NCI-H1930 (cell line): ENCODE measurements at places on chromosomes 5 and 9.

- DNase-seq = no peak
These were observed 518.7 kb downstream of the LRRC70 start for GRCh38 chr5:63097286-63097685.

DNA sequence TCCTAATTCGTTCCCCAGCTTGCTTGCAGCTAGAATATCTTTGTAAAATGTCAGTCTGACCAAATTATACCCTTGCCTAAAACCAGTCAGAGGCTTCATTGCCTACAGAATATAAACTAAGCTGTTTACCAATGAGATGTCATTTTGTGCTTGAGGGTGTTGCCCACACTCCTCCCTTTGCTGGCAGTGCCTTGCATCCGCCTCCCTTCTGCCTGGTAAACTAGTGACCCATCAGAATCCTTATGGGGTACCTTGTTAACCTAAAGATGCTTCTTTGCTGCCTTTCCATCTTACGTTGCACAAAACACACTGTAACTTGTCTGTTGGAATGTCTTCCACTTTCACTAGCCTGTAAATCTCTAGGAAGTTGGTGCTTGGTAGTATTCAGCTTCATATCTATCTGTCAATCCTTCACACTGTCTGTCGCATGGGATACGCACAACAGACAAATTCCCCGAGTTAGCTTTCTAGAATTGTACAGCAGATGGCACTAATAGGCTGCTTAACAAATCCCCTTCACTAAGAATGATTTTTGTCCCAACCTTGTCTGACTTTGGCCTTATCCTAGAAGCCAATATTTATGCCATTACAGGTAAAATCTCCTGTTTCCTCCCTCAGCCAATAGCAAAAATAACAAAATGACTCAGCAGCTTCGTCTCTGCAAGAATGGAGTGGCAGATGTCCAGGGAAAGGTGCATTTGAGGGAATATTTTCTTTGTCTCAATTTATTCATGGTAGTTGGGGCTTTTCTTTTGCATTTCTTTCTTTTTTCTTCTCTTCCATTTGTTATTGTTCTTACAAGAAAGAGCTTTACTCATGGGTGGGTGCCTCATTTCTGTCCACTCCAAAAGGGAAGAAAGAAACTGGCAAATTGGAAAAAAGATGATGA lies 3.0 kb downstream of the NUDT2 start:
- DNase-seq = no peak

- no peak for DNase-seq
These were observed 26.4 kb upstream of the TTC39B start for GRCh38 chr9:15333376-15333881.

DNA sequence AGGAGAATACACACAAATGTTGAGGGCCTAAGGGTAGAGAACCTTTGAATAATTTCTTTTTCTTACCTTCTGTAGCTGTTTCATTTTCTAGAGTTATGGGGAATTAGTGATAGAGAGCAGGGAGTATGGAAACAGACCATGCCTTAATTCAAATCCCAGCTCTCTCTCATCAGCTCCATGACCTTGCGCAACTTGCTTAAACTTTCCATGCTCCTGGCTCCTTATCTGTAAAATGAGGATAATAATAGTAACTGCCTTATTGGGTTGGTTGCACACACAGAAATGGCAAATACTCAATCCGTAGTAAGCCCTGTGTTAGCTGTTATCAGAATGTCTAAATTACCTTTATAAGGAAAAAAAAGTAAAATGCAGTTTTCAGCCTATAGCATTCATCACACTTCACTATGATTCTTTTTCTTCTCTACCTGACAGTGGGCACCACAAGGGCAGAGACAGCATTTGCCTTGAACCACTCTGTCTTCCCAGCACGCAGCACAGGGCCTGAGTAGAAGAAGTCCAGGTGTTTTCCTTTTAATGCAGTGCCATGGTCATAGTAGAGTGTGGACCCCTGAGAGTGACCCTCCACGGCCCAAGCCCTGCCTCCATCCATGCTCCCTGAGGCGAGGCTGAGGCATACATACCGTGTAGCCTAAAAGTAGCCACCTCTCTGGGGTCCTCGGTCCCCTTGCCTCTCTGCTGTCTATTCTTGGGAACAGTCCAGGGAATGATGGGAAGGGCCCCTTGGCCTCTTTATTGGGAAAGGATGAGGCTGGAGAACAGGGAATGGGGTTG lies 17.4 kb downstream of the C5orf15 start:
- no peak for DNase-seq

GRCh38 chr9:109802491-109802890 lies 22.5 kb downstream of the PALM2AKAP2 start:
- DNase-seq = no peak

GRCh38 chr5:850511-851006 lies at the start of gene ZDHHC11:
TSS of gene ZDHHC11 (minus strand) at chr5:850986. CDS start at chr5:850602, 384 bp downstream.
- DNase-seq = no peak

GRCh38 chr9:3968891-3969290 lies 331.0 kb downstream of the GLIS3 start:
- DNase-seq = no peak

GRCh38 chr5:150589862-150590601 lies 50.4 kb upstream of the SYNPO start:
- no peak for DNase-seq

DNA sequence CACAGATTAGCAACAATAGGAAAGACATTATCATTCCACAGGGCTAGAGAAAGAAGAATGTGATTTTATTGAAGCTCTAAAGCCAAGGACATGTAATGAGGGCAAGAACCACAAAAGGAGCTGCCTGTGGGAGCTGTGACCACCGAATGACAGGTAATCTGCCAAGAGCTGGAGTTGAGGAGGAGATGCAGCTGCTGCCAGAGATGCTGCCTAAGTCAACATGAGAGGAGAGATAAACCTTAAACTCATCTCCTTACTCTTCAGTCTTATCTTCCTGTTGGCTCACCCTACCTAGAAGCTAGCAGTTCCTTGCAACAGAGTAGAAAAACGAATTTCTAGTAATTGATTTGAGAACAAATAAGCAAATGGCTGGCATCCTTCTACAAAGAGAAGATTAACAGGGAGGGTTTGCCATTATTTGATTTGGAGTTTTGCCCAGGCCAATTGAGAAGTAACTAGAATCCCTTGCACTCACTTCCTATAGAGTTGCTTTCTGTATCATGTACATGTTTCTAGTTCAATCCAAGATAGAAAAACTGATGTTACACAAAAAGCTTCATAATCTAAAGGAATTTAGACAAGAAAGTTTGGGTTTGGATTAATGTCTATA lies 539.2 kb downstream of the TLE1 start:
- peak; percentile 7 for DNase-seq

GRCh38 chr5:56633950-56634349 lies 181.4 kb upstream of the MAP3K1 start:
- no peak for DNase-seq
